Activated CD4-positive, alpha-beta T cell treated with anti-CD3 and anti-CD28 coated beads, Interleukin-2, amount 50 U/mL, for 4 hours (primary cell): ENCODE measurements at places on chromosomes 2 and 18.

DNA sequence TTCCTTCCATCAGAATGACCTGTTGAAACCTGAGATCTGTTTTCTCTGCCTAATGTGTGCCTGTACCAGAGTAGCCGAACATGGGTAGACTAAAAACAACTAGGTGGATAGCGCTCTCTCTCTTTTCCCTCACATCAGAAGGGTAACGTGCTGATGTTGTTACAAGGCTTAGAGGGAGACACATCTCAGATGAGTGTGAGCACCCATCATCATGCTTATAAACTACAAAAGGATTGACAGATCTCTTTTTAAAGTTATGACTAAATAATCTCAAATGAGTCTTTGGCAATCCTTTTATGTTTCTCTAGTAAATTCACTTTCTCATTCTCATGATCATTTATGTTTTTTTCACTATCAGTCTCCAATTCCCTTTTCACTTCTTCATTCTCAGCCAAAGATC, 75.5 kb upstream of the CCDC141 start:
- DNase-seq, result no peak

- DNase-seq, result no peak
Observed at GRCh38 chr2:3665886-3666612, 8.0 kb downstream of the ALLC start.

GRCh38 chr18:53028565-53028964, 688.6 kb downstream of the DCC start:
- no peak for DNase-seq

- no peak for DNase-seq
Observed at GRCh38 chr18:46466234-46467160, 190.5 kb downstream of the LOXHD1 start.

- DNase-seq, result no peak
Observed at GRCh38 chr2:224209555-224210285, 170.6 kb upstream of the SERPINE2 start.

- no peak for DNase-seq
Observed at GRCh38 chr2:1584691-1585485, 159.4 kb downstream of the PXDN start.
